ENCODE measurements at places on chromosomes 2 and 18.

DNA sequence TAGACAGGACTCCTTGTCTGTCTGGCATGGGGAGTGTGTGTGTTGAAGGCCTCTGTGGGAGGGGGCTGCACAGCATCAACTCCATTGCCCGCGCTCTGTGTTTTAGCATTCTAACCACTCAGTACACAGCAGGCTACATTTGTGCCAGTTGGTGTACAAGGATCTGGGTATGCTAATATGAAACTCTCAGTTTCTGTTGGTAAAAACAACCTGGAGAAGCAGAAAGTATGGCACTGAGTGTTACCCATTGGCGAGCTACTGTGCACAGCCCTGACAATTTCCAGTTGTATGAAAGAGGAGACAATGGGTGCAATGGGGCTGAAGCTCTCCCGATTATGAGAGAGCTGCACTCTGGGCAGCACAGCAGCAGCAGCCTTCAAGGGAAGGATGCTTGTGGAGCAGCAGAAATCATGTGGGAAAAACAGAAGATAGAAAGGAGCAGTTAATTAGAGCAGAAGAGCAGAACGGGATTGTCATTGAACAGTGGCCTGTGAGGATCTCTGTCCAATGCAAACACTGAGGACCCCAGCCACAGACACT is 443.6 kb downstream of the CBLN2 start:
- DNase-seq: no peak

- no peak for DNase-seq
Observed at GRCh38 chr2:40513201-40513600, 61.3 kb upstream of the SLC8A1 start.

DNA sequence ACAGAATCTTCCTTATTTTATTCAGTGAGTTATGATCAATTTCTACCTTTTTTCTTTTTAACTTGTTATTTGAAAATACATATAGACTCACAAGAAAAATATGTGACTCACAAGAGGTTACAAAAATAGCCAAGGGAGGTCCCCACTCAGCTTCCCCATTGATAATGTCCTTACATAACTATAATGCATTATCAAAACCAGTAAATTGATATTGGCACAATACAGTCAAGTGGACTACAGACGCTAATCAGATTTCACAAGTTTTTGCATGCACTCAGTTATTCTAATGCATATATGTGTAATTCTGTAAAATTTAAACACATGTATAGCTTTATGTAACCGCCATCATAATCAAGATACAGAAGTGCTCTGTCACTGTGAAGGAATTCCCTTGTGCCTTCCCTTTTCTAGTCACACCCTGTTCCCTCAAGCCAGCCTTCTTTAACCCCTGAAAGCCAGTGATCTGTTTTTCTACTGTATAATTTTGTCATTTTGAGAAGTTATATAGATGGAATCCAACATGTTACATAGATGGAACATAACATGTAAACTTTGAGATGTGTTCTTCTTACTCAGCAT is 118.4 kb downstream of the ALMS1 start:
- DNase-seq: no peak

DNA sequence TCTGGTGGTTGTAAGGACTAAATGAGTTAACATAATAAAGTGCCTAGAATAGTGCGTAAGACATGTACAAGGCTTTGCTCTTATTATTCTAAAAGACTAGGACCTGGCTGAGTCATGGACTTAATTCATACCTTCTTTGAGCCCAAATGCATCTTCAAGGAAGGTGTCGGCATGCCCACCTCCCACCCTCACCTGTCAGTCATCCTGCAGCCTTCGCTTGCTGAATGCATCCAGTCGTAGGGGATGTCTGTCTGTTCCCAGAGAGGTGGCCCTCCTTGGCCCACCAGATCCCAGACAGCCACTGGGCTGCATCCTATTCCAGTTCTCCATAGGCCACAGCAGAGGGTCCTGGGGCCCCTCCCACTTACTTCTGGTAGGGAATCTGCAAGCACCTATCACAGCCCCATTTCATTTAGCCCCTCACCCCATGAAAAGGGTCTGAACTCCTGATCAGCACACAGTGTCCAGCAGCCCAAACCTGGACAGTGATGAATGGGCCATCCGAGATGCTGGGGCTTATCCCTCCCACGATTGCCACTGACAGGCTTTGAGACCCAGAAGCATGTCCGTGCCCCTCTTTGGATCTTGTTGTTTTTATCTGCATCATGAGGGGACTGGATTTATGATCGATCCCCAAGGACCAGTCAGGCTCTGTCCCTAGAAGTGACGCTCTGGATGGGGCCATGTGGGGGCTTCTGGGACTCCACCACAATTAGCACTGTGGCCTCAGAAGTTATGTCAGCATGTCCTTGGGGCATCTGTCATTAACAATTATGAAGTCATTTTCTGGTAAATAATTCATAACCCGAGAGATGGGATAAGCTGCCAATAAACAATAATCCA is 101.1 kb downstream of the KLHL29 start:
- no peak for DNase-seq

DNA sequence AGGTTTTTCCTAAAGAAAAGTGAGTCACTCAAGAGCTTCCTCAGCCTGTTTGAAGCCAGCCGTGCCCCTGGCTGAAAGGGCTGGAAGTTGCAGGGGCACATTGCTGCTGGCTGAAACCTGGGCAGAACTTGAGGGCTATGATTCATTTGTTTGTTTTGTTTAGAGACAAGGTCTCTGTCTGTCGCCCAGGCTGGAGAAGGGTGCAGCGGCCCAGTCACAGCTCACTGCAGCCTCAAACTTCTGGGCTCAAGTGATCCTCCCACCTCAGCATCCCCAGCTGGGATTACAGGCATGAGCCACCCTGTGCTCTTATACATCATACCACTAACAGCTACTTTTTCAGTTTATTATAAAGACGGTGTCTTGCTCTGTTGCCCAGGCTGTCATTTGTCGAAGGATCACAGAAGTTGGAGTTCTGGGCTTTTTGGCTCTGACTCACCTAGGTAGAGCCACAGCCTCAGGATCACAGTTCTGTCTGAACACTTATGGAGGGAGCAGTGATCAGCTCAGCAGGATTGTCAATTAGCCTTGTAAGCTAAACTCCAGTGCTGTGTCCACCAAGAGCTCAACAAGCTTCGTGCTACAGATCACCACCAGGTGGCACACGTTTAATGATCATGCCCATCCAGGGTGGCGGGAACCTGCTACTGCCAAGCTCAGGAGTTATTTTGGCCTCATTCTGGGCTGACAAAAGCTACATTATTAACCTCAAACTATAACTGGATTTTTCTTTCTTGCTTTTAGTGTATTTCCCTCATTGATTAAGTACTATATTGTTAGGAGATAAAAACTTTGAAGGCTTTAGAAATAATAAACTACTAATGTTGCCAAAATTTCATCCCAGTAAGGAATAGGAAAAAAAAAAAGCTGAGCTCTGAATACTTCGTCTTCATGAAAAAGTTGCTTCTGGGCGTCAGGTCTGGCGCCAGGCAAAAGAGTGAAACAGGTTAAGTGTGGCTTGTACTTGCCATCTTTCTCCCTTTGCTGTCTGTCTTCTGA is 57.9 kb downstream of the ARHGEF33 start:
- DNase-seq: peak; percentile 86

DNA sequence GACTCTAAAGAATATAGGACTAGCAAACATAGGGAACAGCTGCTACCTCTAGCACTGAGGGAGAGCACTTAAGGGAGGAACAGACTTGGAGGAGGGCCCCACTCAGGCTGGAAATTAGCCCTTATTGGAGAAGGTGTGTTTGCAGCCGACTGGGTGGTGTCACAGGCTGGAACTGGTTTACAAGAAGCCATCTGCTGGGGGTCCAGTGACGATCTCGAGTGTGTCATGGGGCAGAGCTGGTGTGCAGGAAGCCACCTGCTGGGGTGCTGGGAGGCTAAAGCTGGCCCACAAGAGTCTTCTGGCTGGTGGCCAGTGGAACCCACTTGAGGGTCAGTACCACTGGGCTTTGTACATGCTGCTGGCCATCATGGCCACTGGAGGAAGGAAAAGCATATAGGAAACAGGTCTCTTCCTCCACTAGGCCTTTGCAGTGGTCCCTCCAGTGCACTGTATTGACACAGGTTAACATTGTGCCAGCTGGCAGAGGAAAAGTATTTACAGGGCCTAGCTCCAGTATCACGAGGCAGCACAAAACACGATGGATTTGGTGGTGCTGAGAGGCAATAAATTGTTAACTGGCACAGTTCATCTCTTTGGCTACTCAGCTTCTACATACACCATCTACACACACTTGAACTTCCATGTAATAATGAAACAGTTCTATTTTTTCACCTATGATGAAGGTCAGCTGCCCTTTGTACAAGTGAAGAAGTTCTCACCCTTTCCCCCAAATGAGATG is 43.6 kb downstream of the MAP3K20 start:
- peak; percentile 90 for DNase-seq

DNA sequence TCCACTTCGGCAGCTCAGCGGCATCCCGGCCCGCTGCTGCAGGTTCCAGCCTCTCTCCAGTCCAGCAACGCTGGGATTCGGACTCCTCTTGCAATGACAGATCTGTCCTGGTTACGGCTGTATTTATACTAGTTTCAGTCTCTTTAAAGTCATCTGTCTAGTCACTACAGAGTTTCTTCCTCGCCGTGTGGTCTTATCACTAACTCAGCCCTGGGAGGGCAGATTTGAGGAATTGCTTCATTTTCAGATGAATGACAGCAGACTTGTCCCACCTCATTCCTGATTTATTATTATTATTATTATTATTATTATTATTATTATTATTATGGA is 2.2 kb downstream of the KLHL29 start:
- DNase-seq: no peak

- no peak for DNase-seq
Observed at GRCh38 chr18:12882453-12883371, 1.3 kb downstream of the PTPN2 start.

GRCh38 chr2:205586626-205587025 is 95.7 kb upstream of the NRP2 start:
- DNase-seq: no peak

DNA sequence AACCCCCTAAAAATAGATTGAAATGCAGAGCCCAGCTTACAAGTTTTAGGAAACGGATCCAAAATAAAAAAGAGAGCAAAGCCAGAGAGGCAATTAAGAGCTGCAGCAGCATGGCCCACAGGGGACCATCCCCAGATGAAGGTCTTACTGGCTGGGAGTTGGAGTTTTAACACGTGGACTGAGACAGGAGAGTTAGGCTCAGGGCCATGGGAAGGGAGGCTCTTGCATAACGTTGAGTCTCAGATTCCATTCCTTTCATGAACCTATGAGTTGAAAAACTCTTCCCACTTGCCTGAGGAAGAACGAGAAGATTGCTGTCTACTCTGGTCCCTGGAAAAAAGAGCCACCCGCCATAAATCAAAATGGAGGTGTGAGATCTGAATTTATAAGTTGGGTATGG is 101.8 kb upstream of the NDUFV2 start:
- DNase-seq: no peak

DNA sequence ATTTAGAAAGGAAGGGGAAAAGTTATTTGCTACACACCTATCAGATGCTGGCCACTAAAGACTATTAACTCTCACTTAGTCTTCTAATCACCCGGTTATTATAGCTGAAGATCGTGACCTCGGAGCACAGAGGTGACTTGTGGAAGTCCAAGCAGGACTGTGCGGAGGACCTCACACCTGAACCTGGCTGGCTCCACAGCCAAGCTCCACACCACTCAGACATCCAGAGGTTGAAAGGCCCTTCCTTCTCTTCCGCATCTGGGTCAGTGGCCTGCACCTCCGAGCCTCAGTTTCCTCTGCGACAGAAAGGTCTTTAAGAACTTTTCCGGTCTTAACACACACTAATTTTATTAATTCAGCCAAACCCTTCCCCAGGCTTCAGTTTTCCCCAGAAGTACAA is 57.9 kb downstream of the TNS1 start:
- DNase-seq: no peak

DNA sequence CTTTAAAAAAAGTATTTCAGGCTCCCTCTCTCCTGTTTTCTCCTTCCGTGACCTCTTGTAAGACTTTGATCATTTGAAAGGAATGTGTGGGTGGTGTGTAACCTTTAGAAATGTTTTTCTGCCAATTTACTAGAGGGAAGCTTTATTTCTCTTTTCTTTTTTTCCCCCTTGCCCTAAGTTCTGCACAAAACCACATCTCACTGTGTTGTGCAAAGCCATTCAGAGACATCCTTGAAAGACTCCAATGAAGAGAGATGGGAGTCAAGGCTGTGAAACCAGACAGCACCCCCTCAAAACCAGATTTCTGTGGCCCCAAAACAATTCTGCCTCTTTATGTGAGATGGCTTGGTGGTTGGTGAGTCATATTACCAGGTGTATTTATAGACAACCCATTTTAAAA is 184.6 kb upstream of the ERBB4 start:
- DNase-seq: no peak

- no peak for DNase-seq
Observed at GRCh38 chr2:43460611-43461365, 135.1 kb downstream of the THADA start.

DNA sequence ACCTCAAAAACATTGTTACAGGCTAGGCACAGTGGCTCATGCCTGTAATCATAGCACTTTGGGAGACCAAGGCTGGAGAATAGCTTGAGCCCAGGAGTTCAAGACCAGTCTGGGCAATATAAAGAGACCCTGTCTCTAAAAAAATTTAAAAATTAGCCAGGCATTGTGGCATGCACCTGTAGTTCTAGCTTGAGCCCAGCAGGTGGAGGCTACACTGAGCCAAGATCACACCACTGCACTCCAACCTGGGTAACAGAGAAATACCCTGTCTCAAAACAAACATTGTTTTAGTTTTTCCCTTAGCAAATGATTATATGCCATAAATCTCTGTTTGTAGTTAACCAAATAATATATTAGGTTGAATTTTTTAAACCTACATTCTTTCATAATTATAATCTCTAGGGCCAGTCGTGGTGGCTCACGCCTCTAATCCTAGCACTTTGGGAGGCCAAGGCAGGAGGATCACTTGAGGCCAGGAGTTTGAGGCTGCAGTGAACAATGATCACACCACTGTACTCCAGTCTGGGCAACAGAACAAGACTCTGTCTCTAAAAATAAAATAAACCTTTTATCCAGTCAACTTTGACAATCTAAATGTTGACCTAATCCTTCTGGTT is 13.3 kb upstream of the CYP20A1 start:
- DNase-seq: peak; percentile 9

GRCh38 chr2:6103949-6104348 is 411.8 kb downstream of the SOX11 start:
- DNase-seq: no peak

DNA sequence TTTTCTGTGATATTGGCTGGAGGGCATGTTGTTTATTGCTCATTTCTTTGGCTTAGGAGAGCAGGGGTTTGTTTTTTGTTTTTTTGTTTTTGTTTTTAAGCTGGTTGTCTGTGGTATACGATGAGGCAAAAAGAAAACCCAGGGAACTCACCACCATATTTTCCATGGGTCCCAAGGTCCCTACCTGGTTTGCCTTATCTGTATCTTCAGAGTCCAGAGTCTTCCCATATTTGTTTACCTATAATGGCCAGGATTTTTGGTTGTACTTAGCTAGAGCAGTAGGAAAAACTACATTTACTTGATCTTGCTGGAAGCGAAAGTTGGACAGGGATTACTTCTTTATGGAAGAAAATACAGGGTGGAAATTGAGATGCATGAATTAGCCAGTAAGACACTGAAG is 9.5 kb downstream of the LCLAT1 start:
- no peak for DNase-seq

DNA sequence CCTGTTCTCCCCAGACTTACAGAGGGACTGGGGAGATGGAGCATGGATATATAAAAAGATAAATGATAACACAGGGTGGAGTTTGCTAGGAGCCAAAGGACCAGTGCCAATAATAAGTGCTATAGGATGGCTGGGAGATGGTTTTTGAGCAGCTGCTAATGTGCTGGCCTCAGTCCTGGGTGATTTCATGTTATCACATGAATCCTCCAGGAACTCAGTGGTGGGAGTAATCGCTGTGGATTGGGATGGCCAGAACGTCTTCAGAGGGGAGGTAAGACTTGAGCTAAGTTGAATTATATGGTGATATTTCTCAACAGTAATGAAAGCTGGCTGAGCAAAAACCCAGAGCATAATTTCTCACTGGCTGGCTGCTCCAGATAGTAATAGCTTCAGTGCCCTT is 441.4 kb downstream of the SLC4A3 start:
- no peak for DNase-seq
